ENCODE measurements at places on chromosomes 12 and 14.
A peak's percentile ranks its signal among the peaks of the same experiment; 100 is the strongest.

DNA sequence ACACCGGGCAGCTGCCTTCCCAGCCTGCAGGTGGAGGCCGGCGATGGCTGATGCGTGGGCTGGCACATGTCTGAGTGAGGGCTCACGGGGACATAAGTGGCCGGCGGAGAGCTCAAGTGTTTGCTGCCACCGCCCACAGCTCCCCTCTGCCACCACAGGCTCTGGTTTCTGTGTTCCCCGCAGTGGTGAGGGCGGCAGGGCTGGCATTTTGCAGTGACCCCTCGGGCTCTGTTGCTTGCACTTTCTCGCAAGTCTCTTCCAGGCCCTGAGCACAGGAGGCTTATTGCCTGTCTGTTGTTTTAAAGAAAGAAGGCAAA is 271.0 kb upstream of the RTL1 start:
- no peak for DNase-seq

DNA sequence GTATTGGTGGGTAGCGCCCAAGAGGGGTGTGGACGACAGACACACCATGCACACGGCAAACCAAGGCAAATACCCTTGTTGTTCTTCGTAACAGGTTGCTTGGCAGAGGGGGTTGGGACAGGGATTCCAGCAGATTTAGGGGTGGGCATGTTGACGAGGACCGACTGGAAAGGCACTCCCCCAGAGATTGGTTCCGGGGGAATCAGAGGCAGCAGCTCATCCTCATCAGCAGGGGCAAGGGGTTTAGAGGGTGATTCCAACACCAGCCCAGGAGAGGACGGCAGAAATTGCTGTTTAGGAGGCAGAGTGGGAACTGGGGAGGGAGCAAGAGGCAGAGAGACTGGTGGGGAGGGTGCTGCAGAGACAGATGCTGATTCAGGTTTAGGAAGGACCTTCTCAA is 9.3 kb downstream of the NACA start:
- no peak for DNase-seq

- no peak for DNase-seq
Observed at GRCh38 chr12:7373226-7373625, 69.4 kb downstream of the ACSM4 start.

DNA sequence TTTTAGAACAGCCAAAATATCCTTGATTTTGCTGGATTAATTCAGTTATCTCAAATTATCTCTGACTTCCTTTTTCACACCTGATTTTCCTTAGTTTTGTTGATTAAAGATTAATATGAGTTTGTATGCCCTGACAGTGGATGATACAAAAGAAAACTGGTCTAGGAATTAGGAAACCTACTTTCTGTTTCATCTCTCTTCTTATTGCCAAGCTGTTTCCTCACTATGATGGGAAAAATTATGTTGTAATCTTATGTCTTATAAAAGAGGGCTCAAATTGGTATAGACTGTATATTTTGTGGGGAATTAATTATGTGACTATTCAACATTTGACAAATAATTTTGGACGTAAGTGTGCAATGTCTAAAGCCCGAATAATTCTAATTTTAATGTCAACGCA is 271.6 kb downstream of the FBXL14 start:
- DNase-seq, result peak; percentile 26

DNA sequence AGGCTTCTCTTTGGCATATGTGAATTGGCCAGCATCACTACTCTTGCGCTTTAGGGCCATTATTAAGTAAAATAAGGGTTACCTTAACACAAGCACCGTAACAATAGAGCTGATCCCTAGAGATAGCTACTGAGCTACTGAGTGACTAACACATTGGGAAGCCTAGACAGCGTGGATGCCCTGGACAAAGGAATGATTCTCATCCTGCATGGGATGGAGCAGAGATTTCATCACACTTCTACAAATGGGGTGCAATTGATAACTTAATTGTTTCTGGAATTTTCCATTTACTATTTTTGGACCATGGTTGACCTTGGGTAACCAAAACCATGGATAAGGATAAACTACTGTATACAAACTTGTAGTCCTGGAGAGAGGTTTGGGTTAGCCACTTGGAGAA is 57.1 kb downstream of the FBXO34 start:
- DNase-seq, result no peak

- DNase-seq, result no peak
Observed at GRCh38 chr12:116525418-116526001, 33.7 kb upstream of the MAP1LC3B2 start.

DNA sequence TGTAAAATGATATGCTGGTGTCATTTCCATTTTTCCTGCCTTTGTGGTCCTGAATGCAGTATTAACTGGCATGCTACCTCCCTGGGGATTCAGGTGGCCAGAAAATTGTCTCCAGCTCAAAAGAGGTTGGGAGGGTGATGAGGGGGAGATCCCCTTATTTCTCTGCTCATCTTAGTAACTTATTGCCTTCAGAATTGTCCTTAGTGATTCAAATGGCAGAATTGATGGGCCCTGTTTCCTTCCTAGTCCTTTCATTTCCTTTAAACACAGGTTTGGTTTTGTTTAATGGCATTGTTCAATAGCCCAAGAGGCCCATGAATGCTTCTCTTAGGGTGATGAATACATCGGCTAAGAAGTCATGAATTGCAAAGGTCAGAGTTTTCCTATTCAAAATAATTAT is 207.0 kb downstream of the SLC41A2 start:
- no peak for DNase-seq

- no peak for DNase-seq
Observed at GRCh38 chr14:79515158-79515557, 696.1 kb downstream of the DIO2 start.

GRCh38 chr12:6603095-6603567 is 4.0 kb downstream of the CHD4 start:
- no peak for DNase-seq

DNA sequence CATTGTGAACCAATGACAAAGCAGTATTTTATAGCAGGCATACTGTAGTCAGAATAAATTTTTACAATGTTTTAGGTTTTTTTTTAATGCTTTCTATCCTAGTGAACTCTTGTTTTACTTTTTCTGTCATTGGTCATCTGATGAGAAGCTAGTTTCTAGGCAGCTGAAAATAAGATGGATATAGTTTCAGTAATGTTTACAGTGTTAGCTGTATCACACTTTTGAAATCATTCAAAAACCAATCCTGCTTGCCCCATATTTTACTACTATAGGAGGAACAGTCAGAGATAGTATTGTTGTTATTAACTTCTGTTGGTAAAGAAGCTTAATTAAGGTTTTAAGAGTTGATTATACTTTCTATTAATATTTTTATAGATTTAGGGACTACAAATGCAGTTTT is 24.5 kb downstream of the USP15 start:
- DNase-seq, result no peak

GRCh38 chr14:79514700-79515099 is 696.6 kb downstream of the DIO2 start:
- no peak for DNase-seq

DNA sequence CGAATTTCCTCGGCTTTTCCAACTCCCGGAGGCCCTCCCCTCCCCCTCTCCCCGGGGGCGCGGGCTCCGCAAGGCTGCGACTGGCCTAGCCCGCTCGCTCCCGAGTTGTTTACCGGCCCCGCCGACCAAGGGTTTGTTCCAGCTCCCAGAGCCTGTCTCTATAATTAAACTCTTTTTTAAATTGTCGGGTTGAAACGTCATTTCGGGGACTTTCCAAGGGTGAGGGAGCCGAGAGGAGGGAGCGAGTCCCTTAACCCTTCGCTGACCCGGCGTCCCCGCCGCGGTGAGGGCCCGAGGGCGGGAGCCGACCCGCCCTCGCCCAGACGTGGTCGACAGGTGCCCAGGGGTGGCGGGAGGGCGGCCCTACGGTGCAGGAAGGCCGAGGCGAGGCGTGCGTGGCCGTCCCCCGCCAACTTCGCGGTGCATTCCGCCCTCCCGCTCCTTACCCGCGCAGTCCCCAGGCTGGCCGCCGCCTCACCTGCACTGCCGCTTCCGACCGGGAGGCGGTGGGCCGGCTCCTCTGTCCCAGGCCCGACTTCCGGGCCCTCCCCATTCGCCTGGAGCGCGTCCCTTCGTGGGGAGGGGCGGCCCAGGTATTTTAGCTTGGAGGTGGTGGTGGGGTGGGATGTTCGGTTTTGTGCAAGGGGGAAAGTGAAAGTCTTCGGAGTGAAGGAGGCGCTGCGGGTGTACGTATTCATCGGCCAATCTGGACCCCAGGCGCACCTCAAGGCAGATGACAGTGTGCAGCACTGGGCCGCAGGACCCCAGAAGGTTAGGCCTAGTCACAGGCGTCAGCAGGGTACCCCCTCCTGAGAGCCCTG is 2.9 kb upstream of the ZFP36L1 start:
- no peak for DNase-seq

- no peak for DNase-seq
Observed at GRCh38 chr12:91272461-91273063, 89.9 kb upstream of the DCN start.

DNA sequence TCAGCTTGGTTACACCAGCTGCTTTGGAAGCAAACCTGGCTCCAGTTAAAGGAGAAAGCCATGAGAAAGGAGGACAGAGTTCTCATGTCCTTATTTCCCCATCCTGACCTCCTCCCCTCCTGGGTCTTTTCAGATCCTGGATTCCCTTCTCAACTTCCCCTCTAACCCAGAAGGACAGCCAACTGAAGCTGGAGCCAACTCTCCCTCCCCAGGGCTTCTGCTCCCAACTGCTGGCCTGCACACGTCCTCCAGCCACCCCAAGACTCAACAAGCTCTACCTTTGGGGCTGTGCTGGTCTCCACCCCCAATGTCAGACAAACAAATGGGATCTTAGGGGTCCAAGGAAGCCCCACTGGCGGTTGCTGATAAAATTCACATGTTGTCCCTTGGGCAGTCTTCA is 651.1 kb upstream of the TBX3 start:
- DNase-seq, result no peak

- DNase-seq, result no peak
Observed at GRCh38 chr12:131806674-131807073, 21.5 kb upstream of the MMP17 start.

DNA sequence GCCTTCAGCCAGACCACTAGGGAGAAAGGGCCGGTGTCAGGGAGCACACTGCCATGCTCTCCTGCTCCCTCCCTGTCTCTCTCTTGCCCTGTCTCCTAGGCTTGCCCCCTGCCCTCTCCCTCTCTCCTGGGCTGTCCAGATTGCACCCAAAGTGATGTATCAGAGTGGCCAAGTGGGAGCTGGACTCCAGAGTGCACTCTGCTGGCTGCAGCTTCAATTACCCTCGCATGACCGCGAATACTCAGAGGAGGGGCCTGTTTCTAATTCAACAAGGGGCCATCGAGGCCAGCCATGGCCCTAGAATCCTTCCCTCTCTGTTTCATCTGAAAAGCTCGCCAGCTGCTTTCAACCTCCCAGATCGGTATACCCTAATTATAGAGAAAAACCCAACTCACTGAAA is 206.4 kb upstream of the FKBP4 start:
- no peak for DNase-seq

- DNase-seq, result no peak
Observed at GRCh38 chr12:125284945-125285685, 219.9 kb downstream of the AACS start.

- no peak for DNase-seq
Observed at GRCh38 chr12:110080410-110080809, 32.1 kb upstream of the C12orf76 start.

DNA sequence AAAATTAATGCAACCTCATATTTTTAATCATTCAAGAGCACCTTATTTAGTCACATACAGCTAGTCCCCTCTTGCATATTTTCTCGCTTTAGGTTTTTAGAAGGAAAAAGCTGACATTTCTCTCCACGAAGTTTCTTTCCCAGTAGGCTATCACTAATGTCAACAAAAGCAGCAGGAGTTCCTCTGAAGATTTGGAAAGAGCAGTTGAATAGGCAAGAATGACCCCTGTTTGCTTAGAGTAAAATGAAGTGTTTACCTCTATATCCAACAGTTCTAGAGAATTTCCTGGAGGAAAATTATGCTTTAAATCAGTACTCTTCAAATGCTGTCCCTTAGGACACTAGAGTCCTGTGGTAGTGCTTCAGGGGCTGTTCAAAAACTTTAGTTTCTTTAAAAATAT is 188.1 kb upstream of the PRKD1 start:
- no peak for DNase-seq

DNA sequence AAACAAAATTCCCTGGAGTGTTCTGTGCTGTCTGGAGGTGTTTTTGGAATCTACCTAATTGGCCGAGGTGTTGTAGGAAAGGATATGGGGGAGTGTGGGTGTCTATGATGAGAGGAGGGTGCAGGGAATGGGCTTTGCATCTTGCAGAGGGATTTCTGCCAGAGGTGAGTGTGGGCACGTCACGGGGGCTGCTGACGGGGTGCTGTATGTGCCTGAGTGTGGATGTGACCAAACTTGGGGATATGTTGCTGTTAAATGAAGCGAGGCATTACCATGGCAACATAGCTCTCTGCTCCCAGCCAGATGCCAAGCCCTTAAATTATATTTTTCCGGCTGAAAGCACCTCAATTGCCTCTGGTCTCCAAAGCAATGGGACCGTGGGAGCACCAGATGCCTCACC is 44.3 kb upstream of the SPTLC2 start:
- DNase-seq, result no peak

GRCh38 chr12:3201339-3202051 is 124.3 kb downstream of the TSPAN9 start:
- DNase-seq, result no peak

- no peak for DNase-seq
Observed at GRCh38 chr12:84075991-84076390, 836.6 kb downstream of the SLC6A15 start.

DNA sequence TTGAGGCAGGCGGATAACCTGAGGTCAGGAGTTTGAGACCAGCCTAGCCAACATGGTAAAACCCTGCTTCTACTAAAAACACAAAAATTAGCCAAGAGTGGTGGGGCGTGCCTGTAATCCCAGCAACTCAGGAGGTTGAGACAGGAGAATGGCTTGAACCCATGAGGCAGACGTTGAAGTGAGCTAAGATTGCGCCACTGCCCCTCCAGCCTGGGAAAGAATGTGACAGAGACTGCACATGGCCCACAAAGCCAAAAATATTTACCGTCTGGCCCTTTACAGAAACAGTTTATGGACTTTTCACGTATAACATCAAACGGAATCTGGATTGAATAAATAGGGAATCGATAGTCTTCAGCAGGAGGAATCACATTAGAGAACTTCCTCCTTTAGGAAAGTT is 3.5 kb downstream of the RSRC2 start:
- peak; percentile 57 for DNase-seq

DNA sequence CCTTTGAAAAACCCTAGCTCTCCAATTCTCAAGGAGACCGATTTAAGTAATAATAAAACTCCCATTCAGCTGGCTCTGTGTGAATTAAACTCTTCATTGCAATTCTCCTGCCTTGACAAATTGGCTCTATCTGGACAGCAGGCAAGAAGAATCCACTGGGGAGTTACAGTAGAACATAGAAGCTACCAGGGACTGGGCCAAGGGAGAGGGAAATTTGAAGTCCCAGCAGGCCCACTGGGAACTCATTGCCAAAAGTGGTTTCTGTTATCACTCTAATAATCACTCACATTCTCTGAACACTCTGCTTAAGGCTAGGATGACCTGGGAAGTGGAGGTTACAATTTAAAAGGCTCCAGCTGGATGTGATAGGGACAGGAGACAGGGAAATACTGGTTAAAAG is 384.5 kb upstream of the CCDC196 start:
- DNase-seq, result no peak

GRCh38 chr12:93302331-93303229 is 75.1 kb upstream of the NUDT4 start:
- peak; percentile 63 for DNase-seq

- no peak for DNase-seq
Observed at GRCh38 chr14:64509036-64509435, 4.5 kb downstream of the ZBTB1 start.
